ENCODE measurements at places on chromosomes 2 and 18. TPM values are rescaled to one million over a fixed set of nuclear protein-coding genes. Genes with fewer than 3 reads are reported as not detected.
A peak's percentile ranks its signal among the peaks of the same experiment; 100 is the strongest.

DNA sequence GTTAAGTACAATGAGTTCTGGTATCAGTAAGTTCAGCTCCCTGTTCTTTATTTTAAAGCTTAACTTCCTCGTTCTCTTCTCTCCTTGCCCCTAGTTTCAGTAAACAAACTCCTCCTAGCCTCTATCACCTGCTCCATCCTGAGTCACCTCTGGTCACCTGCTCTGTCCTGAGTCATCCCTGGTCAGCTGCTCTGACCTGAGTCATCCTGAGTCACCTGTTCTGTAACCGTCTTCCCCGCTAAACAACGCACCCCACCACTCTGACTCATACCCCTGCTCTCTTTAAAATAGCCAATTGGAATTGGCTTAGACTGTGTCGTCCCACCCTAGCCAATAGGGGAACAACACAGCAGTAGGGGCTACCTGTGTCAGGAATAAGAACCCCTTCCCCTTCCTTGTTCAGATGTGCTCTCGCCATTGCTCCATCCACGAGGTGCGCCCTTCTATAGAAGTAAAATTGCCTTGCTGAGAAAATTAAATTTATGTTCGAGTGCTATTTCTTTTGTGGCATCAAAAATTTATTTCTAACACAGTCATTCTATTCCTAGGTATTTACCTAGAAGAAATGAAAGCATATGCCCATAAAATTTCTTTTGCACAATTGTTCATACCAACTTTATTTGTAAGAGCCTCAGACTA lies 24.9 kb upstream of the RMND5A start:
- DNase-seq: peak; percentile 85

The MAPK4 gene
- total RNA-seq: 2.4 TPM

GRCh38 chr2:140442319-140442718 lies 1662.1 kb upstream of the NXPH2 start:
- DNase-seq: peak; percentile 48

The GYPC gene
- total RNA-seq: 46.9 TPM

The DAW1 gene
- total RNA-seq: 0.68 TPM

DNA sequence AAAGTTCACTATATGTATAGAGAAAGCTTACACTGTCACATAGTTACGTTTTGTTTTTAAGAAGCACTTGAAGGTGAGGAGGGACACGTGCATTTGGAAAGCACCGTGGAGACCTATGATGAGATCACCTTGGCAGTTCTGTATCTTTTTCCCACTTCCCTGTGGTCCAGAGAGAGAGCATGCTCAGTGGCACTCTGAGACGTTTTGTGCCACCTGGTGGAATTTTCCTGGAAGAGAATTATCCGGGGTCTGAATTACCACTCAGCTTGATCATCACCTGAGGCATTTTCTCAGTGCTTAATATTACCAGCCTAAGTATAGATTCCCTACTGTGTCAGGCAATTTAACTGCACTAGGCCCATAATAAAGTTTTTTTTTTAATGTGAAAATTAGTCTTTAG lies 469.4 kb upstream of the SMIM21 start:
- DNase-seq: peak; percentile 64

The IL37 gene
- not detected for total RNA-seq

- DNase-seq: no peak
These were observed 15.9 kb downstream of the GLS start for GRCh38 chr2:190896477-190896876.

- peak; percentile 33 for DNase-seq
These were observed 86.2 kb downstream of the SMIM21 start for GRCh38 chr18:75341267-75341666.

GRCh38 chr18:54020966-54021365 lies 203.5 kb downstream of the MBD2 start:
- no peak for DNase-seq

- DNase-seq: no peak
These were observed 813 bp downstream of the NDC80 start for GRCh38 chr18:2572171-2572569.

Measured in hepatocyte (in vitro differentiated cells).